Right ventricle myocardium inferior (tissue), 1 donor: ENCODE measurements at places on chromosomes 4 and X.

GRCh38 chr4:138935-139334, 14.6 kb downstream of the ZNF718 start:
- DNase-seq: no peak

DNA sequence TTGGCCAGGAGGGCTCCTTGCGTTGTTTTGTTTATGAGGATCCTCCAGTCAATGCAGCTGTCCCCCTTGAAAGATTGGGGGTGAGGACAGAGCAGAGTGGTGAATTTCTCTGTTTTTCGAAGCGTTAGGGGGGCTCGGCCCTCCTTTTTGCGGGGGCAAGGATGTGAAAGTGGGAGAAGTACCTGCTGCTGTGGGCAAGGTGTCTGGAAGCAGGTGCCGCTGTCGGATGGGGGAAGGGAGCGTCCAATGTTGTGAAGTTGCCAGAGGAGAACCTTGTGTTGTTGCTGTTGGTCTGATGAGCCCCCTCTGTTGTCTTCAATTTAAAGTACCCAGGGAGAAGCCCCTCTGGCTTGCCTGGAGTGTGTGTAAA, 613 bp downstream of the GLRB start:
- no peak for DNase-seq

DNA sequence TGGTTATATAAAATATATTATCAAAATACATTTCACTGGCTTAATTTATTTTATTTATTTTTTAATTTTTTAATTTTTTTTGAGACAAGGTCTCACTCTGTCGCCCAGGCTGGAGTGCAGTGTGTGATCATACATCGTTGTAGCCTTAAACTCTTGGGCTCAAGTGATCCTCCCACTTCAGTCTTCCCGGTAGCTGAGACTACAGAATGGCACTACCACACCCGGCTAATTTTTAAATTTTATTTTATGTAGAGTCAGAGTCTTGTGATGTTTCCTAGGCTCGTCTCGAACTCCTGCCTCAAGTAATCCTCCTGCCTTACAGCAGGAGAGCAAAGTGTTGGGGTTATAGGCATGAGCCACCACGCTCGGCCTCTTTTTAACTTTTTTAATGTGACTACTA, 143.8 kb downstream of the CEP135 start:
- no peak for DNase-seq

DNA sequence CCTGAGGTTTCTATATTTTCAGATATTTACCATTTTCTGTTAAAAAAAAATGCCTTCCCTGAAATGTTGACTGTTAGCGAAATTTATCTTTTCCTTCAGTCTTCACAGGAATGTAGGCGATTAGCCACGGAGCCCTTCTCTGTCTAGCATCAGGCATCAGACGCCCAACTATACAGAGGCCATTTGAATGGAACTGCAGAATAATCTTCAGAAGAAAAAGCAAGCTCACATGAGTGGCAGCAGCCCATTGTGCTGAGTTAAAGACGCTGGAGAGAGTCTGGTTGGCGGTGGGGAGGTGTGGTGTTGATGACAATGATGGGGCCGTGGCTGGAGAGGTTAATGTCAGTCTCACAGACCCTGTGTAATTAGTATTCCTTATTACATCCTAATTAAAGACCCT, 196.8 kb upstream of the LEF1 start:
- DNase-seq: no peak

GRCh38 chr4:113071274-113071673, 21.8 kb downstream of the ANK2 start:
- no peak for DNase-seq
